Osteoblast (primary cell): ENCODE measurements at places on chromosomes 1 and 21. TPM values are rescaled to one million over a fixed set of nuclear protein-coding genes. Genes with fewer than 3 reads are reported as not detected.

- H3K27me3 ChIP-seq: peaks cover 12% of the 10 kb centered on the region
- H3K4me3 ChIP-seq: no peak overlapping the region
- H3K36me3 ChIP-seq: no peaks in the 10 kb centered on the region
Measured at GRCh38 chr1:110243574-110243973, 33.5 kb downstream of the KCNC4 start.

- no peaks in the 10 kb centered on the region for H3K36me3 ChIP-seq
- no peak for DNase-seq
- H3K4me3 ChIP-seq: no peak overlapping the region
- no peaks in the 10 kb centered on the region for H3K4me1 ChIP-seq
- H3K27ac ChIP-seq: no peak overlapping the region
Measured at GRCh38 chr1:246971090-246971721, 36.7 kb downstream of the ZNF695 start.

DNA sequence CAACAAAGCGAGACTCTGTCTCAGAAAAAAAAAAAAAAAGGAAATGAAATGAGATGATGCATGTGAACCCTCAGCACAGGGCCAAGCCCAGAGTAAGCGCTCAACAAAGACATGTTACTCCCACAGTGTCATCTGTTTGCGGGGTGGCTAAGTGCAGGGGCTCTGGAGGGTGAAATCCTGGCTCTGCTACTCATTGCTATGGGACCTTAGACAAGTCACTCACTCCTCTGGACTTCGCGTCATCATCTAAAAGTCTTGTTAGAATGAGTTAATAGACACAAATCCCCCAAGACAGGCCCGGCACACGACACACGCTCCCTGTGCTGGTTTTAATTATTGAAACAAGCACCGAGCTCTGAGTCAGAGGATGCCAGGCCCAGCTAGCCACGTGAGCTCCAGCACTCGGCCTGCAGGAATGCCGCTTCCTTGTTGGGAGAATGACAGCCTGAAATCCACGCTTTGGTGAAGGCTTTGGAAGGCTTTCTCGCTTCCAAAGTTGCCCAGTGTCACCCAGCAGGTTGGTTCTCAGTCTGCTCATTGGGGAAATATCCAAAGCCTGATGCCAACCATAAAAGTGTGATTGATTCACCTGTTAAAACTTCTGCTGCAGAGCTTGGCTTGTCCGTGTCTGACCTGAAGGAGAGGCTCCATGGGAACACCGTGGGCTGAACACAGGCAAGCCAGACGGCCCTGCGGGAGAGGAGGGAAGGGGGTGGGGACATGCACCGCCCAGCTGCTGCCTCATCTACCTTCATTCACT, 36.7 kb upstream of the TARDBP start:
- peaks cover 2% of the 10 kb centered on the region for H3K27me3 ChIP-seq
- H3K4me1 ChIP-seq: peaks cover 24% of the 10 kb centered on the region
- H3K36me3 ChIP-seq: no peaks in the 10 kb centered on the region
- H3K4me3 ChIP-seq: no peak overlapping the region

DNA sequence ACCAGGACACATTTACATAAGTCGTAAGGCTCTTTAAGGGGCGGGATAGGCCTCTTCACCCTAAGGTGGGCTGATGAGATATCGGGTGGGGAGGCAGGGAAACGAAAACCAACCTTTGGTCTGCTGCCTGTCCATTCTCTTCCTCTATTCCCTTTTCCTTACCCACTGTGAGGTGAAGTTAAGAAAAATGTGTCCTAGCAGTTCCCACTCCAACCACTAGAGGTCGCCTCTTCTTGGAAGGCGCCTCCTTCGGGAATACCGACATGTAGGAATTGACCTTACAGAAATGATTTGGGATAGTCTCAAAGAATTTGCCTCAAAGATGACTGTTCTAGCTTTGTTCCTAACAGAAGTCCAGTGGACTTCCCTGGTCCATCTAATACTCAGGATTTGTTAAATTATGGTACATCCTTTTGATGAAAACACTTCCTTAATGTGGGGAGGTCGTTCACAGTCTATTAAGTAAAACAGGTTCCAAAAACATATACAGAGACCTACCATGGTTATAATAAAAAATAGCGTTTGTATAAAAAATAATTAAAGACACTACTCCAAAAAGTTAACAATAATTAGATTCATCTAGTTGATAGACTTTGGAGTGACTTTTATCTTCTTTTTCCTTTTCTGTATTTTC, 14.1 kb downstream of the AZIN2 start:
- DNase-seq: peak; percentile 92
- no peak overlapping the region for H3K4me3 ChIP-seq
- H3K4me1 ChIP-seq: peaks cover 38% of the 10 kb centered on the region
- H3K36me3 ChIP-seq: no peaks in the 10 kb centered on the region

- H3K4me3 ChIP-seq: no peak overlapping the region
- H3K4me1 ChIP-seq: peaks cover 36% of the 10 kb centered on the region
- no peak overlapping the region for H3K27ac ChIP-seq
- no peaks in the 10 kb centered on the region for H3K27me3 ChIP-seq
- peaks cover 11% of the 10 kb centered on the region for H3K36me3 ChIP-seq
Measured at GRCh38 chr1:94917251-94917650, 9.7 kb downstream of the CNN3 start.

DNA sequence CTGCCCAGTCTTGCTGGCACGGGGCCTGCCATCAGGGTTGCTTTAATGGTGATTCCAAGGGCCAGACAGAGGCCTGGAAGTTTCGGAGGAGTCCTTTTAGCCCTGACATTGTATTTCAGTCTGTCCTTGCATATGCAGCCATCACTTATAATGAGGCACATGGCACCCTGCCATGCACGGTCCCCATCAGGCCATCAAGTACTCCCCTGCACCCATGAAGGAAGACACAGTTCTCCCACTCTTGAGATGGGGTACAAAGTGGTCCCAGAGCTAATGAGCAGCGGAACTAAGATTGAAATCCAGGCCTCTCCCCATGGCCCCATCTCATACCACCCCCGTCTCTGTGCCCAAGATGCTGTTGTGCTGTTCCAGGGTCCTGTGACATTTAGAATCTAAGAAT, 596.6 kb downstream of the PTPRU start:
- H3K27me3 ChIP-seq: no peaks in the 10 kb centered on the region
- no peak overlapping the region for H3K27ac ChIP-seq
- no peaks in the 10 kb centered on the region for H3K36me3 ChIP-seq
- DNase-seq: no peak
- H3K4me1 ChIP-seq: no peaks in the 10 kb centered on the region

- H3K4me3 ChIP-seq: no peak overlapping the region
- no peaks in the 10 kb centered on the region for H3K36me3 ChIP-seq
- H3K27ac ChIP-seq: no peak overlapping the region
Measured at GRCh38 chr1:152343006-152343405, 16.8 kb downstream of the FLG2 start.

- H3K27me3 ChIP-seq: peaks cover 67% of the 10 kb centered on the region
- peaks cover 4% of the 10 kb centered on the region for H3K4me1 ChIP-seq
- peak; percentile 94 for DNase-seq
- H3K36me3 ChIP-seq: no peaks in the 10 kb centered on the region
- H3K27ac ChIP-seq: no peak overlapping the region
- H3K4me3 ChIP-seq: peak overlapping the region; percentile 42
Measured at GRCh38 chr1:45205011-45205909, 1.1 kb downstream of the ZSWIM5 start.

- DNase-seq: no peak
- no peaks in the 10 kb centered on the region for H3K36me3 ChIP-seq
- H3K27ac ChIP-seq: no peak overlapping the region
Measured at GRCh38 chr1:20202166-20202565, 15.8 kb upstream of the PLA2G2C start.

GRCh38 chr1:231817801-231818200, 191.2 kb downstream of the DISC1 start:
- no peak overlapping the region for H3K4me3 ChIP-seq
- no peak for DNase-seq
- no peak overlapping the region for H3K27ac ChIP-seq
- no peaks in the 10 kb centered on the region for H3K27me3 ChIP-seq
- peaks cover 3% of the 10 kb centered on the region for H3K4me1 ChIP-seq

- no peak for DNase-seq
- no peaks in the 10 kb centered on the region for H3K27me3 ChIP-seq
- H3K36me3 ChIP-seq: no peaks in the 10 kb centered on the region
- no peak overlapping the region for H3K4me3 ChIP-seq
- peaks cover 16% of the 10 kb centered on the region for H3K4me1 ChIP-seq
Measured at GRCh38 chr1:99467645-99468044, 178.3 kb upstream of the PALMD start.

GRCh38 chr1:8678673-8679394, 138.6 kb downstream of the RERE start:
- H3K27me3 ChIP-seq: no peaks in the 10 kb centered on the region
- H3K36me3 ChIP-seq: no peaks in the 10 kb centered on the region
- peaks cover 42% of the 10 kb centered on the region for H3K4me1 ChIP-seq
- H3K4me3 ChIP-seq: no peak overlapping the region

DNA sequence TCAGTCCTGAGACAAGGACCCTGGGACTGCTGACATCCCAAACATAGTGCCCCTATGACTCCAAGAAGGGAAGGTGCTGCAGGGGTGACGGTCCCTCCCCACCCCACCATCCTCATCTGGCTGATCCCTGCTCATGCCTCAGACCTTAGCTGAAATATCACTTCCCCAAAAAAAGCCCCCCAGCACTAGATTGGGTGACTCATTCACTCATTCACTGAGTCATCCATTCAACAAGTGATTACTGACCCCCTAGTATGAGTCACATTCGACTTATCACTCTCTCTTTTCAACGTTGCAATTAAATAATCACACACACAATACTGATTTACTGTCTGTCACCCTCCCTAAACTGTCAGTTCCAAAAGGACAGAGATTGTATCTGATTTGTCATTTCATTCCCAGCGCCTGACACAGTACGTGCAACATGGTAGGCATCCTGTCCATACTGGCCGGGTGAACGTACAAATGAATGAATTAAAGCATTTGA, 48.6 kb downstream of the HIVEP3 start:
- no peak overlapping the region for H3K4me3 ChIP-seq
- no peak overlapping the region for H3K27ac ChIP-seq
- no peaks in the 10 kb centered on the region for H3K27me3 ChIP-seq
- peaks cover 9% of the 10 kb centered on the region for H3K4me1 ChIP-seq

- no peak overlapping the region for H3K27ac ChIP-seq
- H3K36me3 ChIP-seq: no peaks in the 10 kb centered on the region
- no peaks in the 10 kb centered on the region for H3K4me1 ChIP-seq
- no peak overlapping the region for H3K4me3 ChIP-seq
- no peak for DNase-seq
Measured at GRCh38 chr1:37647281-37647680, 12.6 kb upstream of the RSPO1 start.

DNA sequence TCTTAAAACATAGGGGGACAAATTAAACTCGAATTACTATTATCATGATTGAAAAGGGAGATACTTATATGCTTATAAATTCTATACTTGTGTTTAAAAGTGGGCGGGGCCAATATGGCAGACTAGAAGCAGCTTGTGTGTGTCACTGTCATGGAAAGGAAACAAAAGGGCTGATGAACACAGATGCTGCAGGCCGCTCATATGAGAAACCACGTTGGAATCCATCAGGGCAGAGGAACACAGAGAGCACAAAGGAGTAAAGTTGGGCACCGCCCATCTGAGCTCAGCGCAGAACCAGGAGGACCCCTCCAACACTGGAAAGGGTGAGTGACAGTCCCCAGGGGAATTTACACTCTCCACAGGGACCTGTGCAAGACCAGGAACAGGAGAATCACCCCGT, 107.0 kb downstream of the SLC5A9 start:
- no peak overlapping the region for H3K27ac ChIP-seq
- DNase-seq: no peak
- no peak overlapping the region for H3K4me3 ChIP-seq
- H3K27me3 ChIP-seq: no peaks in the 10 kb centered on the region
- no peaks in the 10 kb centered on the region for H3K36me3 ChIP-seq

DNA sequence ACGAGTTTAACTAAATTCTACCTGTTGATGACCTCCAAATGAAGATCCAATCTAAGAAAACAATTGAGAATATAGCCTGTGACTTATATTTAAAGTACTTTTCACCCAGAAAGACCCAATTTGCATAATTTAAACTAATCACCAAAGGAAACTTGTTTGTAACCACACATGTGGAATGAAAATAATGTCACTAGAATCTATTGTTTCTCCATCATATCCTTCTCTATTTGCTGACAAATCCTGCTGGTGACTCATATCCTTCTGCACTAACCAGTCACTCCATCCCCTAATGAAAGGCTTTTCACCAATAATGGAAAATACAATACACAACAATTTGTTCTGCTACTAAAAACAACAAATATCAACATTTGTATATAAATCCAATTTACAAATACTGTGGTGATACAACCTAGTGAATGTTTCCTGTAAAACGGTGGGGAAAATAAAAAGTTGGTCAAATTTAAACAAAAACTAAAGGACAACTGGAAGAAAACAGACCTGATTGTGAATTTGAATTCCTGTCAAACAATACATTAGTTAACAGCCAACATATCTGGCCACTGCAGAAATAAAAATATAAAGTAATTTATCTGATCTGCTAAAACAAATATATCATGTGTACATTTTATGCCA, 6.5 kb downstream of the PTP4A2 start:
- peak; percentile 66 for DNase-seq
- H3K27me3 ChIP-seq: no peaks in the 10 kb centered on the region
- H3K27ac ChIP-seq: peak overlapping the region; percentile 60
- H3K36me3 ChIP-seq: peaks cover 6% of the 10 kb centered on the region

GRCh38 chr1:181632960-181633359, 149.6 kb downstream of the CACNA1E start:
- DNase-seq: no peak
- H3K27me3 ChIP-seq: no peaks in the 10 kb centered on the region
- no peak overlapping the region for H3K27ac ChIP-seq
- H3K4me1 ChIP-seq: no peaks in the 10 kb centered on the region

GRCh38 chr1:111598544-111598943, 21.0 kb upstream of the RAP1A start:
- peaks cover 5% of the 10 kb centered on the region for H3K4me1 ChIP-seq
- no peak for DNase-seq
- no peak overlapping the region for H3K27ac ChIP-seq
- no peaks in the 10 kb centered on the region for H3K36me3 ChIP-seq

The PKLR gene
- not detected in 2 replicates for total RNA-seq

The APOBEC4 gene
- total RNA-seq: under 0.01 TPM in 1 of 2 replicates, not detected in the other

The RIMS3 gene
- total RNA-seq: 3.5 and 6.2 TPM in 2 replicates

The RAB3GAP2 gene
- 42.4 and 44.2 TPM in 2 replicates for total RNA-seq

The EFNA1 gene
- 0.36 and 0.88 TPM in 2 replicates for total RNA-seq

The SLX9 gene
- total RNA-seq: 9.4 and 10.9 TPM in 2 replicates

The SIK1 gene
- total RNA-seq: 3.2 and 3.3 TPM in 2 replicates

The CD48 gene
- total RNA-seq: under 0.01 TPM in 1 of 2 replicates, not detected in the other

The C1orf210 gene
- total RNA-seq: not detected in 2 replicates
